ENCODE measurements at places on chromosomes 3 and 15. TPM values are rescaled to one million over a fixed set of nuclear protein-coding genes. Genes with fewer than 3 reads are reported as not detected.

DNA sequence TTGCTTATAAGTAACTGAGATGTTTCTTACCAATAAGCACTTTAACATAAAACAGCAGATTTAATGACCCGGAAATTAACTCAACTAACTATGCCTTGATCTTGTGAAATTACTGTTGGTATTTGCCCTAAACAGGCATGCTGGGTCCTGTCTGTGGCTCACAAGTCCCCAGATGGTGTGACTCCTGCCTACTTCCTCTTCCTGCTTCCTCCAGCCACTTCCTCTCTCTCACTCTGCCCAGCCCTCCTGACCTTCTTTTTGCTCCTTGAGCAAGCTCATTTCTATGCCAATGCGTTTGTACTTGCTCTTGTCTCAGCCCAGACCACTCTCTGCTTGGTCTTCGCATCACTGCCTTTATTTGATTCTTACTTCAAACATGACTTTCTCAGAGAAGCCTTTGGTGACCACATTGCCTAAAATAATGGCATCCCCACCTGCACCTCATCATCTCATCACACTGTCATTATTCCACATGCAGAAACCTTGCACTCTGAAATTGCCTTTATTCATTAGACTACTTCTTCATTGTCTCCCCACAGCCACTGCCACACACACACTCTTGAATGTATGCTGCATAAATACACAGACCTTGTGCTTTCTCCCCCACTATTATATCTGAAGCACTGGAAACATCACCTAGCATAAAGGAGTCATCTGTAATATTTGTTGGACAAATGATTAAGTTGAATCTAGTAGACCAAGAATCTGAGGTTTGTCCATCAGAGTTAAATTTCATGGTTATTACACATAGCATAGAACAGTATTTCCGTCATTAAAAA is 256.3 kb upstream of the SEMA6D start:
- no peaks in the 10 kb centered on the region for H3K36me3 ChIP-seq
- H3K27me3 ChIP-seq: no peaks in the 10 kb centered on the region
- no peak overlapping the region for H3K27ac ChIP-seq
- H3K4me3 ChIP-seq: no peak overlapping the region
- H3K4me1 ChIP-seq: no peaks in the 10 kb centered on the region

DNA sequence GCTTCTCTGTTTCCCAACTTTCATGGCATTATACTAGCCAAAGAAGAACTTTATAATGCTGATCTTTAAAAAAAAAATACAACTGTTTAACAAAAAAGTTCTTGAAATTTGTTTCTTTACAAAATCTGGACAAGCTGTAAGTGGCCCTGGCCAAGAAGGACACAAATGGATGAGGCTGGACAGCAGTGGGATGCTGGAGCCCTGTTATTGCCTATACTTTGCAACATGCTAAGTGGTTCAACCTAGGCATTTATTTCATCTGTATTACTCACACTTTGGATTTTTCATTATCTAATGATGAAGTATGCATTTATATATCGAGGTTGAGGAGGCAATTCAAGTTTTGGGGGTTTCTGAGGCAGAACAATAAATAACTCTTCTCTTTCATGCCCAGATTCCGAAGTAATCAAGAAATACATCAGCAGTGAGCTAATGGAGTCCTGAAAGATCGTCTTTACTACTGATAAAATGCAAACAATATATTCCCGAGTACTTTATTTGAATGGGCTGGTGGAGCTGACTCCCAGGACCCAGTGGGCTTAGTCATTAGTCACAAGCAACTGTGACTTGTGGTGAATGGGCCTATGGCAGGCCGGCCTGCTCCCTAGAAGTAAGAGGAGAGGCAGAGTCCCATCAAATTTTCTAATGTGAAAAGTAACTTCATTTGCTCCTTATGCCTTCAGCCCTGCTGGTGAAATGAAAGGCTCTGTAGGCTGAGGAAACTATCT is 177.3 kb upstream of the DPH6 start:
- no peak for DNase-seq
- H3K36me3 ChIP-seq: no peaks in the 10 kb centered on the region
- H3K27me3 ChIP-seq: peaks cover 4% of the 10 kb centered on the region
- no peak overlapping the region for H3K4me3 ChIP-seq
- no peaks in the 10 kb centered on the region for H3K4me1 ChIP-seq

Gene SKOR1
- total RNA-seq: 0.23 TPM

- H3K27me3 ChIP-seq: peaks cover 5% of the 10 kb centered on the region
- DNase-seq: no peak
- H3K4me1 ChIP-seq: peaks cover 21% of the 10 kb centered on the region
- no peaks in the 10 kb centered on the region for H3K36me3 ChIP-seq
Measured at GRCh38 chr3:188362405-188362831, 208.5 kb downstream of the LPP start.

GRCh38 chr3:167289435-167289834 is 90.7 kb downstream of the ZBBX start:
- no peaks in the 10 kb centered on the region for H3K36me3 ChIP-seq
- H3K27me3 ChIP-seq: no peaks in the 10 kb centered on the region
- no peak for DNase-seq
- no peaks in the 10 kb centered on the region for H3K4me1 ChIP-seq
- H3K4me3 ChIP-seq: no peak overlapping the region

Gene SIN3A
- total RNA-seq: 95.8 TPM

Gene GPR27
- 3.0 TPM for total RNA-seq

Gene CDC25A
- total RNA-seq: 19.6 TPM

DNA sequence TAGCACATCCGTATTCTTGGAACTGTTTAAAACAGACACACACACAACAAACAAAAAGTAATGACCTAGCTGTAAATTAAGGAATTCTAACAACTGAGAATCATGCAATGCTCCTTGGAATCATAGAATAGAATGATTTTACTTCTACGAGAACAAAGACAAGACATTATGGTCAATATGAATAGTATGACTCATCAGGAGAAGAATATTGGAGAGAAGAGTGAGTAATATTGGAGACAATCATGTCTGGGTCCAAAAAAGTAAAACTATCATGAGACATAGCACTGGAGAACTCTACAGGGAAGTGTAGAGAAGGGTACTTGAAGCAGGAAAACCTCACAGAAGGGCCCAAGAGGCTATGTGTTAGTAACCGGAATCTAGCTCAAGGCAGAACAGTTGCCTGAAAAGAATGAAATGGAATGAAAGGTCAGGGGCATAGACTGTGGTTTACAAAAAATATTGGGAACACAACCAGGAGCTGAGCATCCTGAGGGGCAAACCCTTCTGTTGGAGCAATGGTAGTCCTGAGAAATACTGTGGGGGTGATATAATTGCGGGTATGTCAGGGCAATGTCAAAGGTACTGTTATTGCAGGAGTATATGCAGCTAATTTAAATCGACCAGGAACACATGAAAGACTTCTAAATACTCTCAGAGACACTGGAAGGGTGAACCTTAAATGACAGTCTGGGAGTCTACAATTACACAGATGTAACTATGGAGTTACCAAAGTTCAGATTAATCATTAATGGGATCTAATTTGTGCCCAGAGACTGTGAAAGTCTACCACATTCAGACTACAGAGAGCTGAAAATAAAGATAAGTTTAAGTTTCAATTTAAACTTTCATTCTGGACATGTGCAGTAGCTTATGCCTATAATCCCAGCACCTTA is 201.2 kb downstream of the BCHE start:
- no peaks in the 10 kb centered on the region for H3K27me3 ChIP-seq
- DNase-seq: no peak
- H3K27ac ChIP-seq: no peak overlapping the region
- H3K4me3 ChIP-seq: no peak overlapping the region
- no peaks in the 10 kb centered on the region for H3K36me3 ChIP-seq

Gene GLDN
- not detected for total RNA-seq

DNA sequence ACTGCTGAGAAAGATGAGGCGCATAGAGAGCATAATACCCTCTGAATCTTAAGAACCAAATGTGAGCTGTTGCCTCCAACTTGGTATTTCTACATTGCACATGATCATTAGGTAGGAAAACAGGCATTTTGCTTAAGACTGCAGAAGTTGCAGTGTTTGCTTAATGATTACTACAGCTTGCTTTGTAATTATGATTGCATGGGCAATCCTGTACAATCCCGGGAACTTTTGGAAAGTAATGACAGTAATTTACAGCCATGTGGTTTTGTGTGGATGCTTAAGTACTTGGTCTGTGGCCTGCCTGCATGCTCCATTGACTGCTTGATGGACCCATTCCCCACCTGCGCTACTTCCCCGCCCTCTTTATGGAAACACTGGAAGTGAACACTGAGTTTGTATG is 301.1 kb downstream of the DIPK2A start:
- no peak overlapping the region for H3K27ac ChIP-seq
- no peaks in the 10 kb centered on the region for H3K4me1 ChIP-seq
- H3K4me3 ChIP-seq: no peak overlapping the region
- no peak for DNase-seq
- no peaks in the 10 kb centered on the region for H3K36me3 ChIP-seq

DNA sequence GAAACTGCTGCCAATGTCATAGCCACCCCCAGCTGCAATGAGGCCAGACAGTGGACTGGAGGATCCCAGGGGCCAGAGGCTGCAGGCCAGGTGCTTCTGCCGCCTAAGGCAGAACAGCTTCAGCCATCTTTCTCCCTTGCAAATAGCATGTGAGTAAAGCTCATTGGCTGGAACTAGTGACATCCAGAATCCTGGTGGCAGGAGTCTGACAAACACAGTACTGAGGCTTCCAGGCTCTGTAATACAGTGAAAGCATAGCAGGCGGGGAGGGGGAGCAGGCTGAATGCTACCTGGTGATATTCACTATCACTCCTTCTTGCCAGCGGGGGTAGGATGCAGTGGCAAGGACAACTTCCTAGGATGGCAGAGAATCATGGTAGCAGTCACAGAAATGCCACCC is 36.5 kb upstream of the TBC1D21 start:
- peaks cover 30% of the 10 kb centered on the region for H3K27me3 ChIP-seq
- no peaks in the 10 kb centered on the region for H3K36me3 ChIP-seq
- no peak overlapping the region for H3K27ac ChIP-seq
- H3K4me3 ChIP-seq: no peak overlapping the region

- no peak overlapping the region for H3K27ac ChIP-seq
- no peaks in the 10 kb centered on the region for H3K4me1 ChIP-seq
- DNase-seq: peak; percentile 44
- H3K36me3 ChIP-seq: no peaks in the 10 kb centered on the region
- no peaks in the 10 kb centered on the region for H3K27me3 ChIP-seq
Measured at GRCh38 chr15:72285927-72286516, 13.7 kb upstream of the PARP6 start.

Gene TRPM7
- 40.2 TPM for total RNA-seq

GRCh38 chr3:46900007-46900292 is 22.4 kb downstream of the PTH1R start:
- peaks cover 12% of the 10 kb centered on the region for H3K4me1 ChIP-seq
- H3K4me3 ChIP-seq: no peak overlapping the region
- DNase-seq: no peak
- H3K27ac ChIP-seq: no peak overlapping the region
- H3K36me3 ChIP-seq: no peaks in the 10 kb centered on the region
